ENCODE measurements at places on chromosomes 4 and X. TPM values are rescaled to one million over a fixed set of nuclear protein-coding genes. Genes with fewer than 3 reads are reported as not detected.

DNA sequence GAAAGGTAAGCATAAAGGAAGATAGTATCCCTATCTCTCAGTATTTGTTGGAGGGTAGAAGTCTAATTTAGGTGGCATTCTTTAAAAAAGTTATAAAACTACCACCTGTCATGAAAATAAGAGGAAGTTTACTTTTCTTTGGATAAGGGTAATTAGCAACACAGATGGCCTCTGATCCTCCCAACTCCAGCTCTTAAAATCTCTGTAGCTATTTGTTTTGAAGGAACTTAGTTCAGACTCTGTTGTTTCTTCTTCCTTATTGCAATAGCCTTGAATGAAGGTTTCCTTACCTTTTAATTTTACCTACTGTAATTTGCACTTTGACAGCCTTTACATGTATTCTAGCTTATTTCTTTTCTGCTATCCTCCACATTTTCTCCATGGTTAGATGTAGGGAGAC, 1261.3 kb downstream of the RAPGEF2 start:
- no peak for DNase-seq

- DNase-seq = no peak
Observed at GRCh38 chr4:56314207-56314915, 72.9 kb downstream of the AASDH start.

GRCh38 chr4:67765401-67765800, 11.2 kb upstream of the GNRHR start:
- DNase-seq = no peak

GRCh38 chr4:164402554-164402953, 351.4 kb upstream of the SMIM31 start:
- no peak for DNase-seq

- no peak for DNase-seq
Observed at GRCh38 chrX:133580625-133581024, 165.3 kb upstream of the GPC4 start.

DNA sequence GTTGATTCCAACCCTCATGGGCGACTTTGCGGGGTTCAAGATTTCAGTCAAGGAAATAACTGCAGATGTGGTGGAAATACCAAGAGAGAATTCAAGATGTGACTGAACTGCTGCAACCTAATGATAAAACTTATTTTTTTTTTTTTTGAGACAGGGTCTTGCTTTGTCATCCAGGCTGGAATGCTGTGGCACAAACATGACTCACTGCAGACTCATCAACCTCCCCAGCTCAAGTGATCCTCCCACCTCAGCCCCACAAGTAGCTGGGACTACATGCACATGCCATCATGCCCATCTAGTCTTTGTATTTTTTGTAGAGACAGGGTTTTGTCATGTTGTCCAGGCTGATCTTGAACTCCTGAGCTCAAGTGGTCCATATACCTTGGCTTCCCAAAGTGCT, 19.5 kb upstream of the WDFY3 start:
- DNase-seq = no peak

- no peak for DNase-seq
Observed at GRCh38 chr4:187070158-187070557, 346.5 kb upstream of the FAT1 start.

GRCh38 chr4:158845311-158846041, 76.7 kb downstream of the FNIP2 start:
- DNase-seq = no peak

- DNase-seq = no peak
Observed at GRCh38 chrX:119402588-119402987, 3.5 kb downstream of the SLC25A43 start.

DNA sequence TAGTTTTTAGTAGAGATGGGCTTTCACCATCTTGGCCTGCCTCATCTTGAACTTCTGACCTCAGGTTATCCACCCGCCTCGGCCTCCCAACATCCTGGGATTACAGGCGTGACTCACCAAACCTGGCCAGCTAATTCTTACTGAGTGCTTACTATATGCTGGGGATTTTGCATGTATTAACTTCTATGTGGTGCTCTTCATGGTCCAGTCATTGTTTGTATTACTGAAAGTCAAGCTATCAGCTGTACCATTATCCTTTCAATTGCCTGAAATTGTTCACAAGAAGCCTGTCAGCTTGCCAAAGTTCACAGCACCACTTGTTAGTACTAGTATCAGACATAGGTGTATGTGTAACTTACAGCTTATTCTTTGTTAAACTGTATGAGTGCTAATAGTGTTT, 1272.1 kb downstream of the ARAP2 start:
- no peak for DNase-seq

DNA sequence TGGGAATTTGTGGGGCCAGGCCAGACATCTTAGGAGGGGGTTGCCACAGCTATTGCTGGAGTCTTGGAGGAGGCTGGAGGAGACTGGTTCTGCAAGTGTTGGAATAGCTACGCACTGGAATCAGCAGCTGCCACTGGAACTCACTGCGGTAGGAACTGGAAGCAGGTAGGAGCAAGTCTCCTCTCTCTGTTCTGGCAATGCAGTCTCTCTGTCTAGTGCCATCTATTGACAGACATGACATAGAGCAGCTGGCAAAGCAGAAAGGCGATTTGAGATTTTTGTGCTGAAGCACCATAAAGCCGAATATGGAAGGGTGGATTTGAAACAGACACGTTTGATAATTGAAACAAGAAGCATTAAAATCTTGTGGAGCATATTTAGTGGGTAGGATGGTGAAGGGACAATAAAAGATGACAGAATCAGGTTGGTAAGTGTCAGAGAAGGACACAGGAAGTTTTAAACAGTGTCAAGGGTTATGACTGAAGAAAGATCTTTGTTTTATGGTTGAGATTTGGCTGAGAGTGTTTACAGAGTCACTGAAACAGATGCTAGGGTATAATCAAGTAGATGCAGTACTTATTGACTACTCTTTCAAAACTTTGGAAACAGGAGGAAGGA, 23.5 kb upstream of the SYNPO2 start:
- DNase-seq = peak; percentile 52

DNA sequence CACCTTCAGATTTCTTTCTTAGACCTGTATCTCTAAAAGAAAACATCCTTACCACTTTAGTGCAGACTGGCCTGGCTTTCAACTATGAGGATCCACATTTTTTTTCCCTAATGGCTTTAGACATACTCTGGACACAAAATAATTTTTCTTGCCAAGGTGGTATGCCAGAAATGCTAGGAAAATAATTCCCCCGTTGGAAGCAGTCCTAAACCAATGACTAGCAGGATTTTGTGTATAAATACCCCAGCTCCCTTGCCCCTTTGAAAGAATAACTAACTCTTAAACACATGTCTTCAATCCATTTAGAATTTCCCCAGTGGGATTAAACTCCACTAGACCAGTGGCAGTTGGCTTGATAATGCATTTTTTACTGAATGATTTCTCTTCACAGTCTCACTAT, 500.5 kb upstream of the FTHL17 start:
- no peak for DNase-seq

DNA sequence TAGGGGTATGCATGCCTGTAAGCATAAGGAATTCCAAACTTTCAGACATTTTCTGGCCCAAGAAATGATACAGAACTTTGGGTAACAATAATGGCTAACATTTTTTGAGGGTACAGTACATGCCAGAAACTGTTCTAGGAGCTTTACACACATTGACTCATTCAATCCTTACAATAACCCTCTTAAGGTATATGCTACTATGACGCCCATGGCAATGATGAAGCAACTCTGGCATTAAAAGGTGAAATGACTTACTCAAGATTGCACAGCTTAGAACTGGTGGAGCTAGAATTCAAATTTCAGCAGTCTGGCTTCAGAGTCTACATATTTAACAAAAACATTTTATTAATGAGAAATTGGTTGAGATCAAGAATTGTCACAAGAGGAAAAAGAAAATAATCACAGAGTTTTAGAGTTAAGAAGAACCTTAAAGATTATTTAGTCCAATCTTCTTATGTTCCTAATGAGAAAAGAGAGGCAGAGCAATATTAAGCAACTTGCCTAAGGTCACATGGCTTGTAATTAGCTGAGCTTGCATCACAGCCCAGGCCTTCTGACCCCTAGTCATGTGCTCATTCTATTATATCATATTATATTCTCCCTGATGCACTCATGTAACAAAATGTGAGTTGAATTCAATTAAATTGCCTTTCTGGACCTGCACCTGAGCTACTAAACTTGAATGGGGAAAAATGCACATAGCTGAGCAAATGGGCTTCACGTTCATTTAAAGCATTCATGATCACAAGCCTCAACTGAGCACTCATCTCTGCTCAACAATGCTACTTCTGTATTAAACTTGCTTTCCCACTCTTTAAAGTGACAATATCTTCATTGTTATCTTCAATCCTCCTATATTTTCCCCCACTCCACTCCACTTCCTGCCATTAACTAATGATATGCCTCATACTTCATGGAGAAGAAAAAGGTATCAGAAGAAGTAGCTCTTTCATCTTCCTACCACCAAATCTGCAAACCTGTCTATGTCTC, 73.2 kb downstream of the ENOX2 start:
- no peak for DNase-seq

GRCh38 chrX:130080791-130081367, 29.4 kb downstream of the ELF4 start:
- no peak for DNase-seq

GRCh38 chr4:157889788-157890187, 283.0 kb downstream of the GASK1B start:
- DNase-seq = no peak

DNA sequence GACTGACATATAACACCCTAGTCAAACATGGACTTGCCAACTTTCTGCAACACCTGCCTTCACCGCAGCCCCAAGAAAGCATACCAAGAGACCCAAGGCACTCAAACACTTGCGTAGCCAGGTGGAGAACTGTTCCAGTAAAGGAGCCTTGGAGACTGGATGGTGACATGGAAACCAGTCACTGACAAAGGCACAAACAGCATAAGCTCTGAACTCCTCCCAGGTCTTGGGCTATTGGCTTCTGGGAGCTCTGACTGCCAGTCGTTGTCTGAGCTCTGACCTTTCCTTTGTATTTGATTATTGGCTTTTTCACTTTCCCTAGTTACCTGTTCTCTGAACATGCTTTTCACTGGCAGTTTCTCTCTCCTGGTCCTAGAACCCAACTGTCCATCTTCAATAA, 38.3 kb downstream of the ARAP2 start:
- DNase-seq = no peak

- DNase-seq = no peak
Observed at GRCh38 chrX:152641256-152641875, 3.7 kb downstream of the GABRQ start.

GRCh38 chr4:77201343-77201742, 44.3 kb downstream of the CCNG2 start:
- no peak for DNase-seq

GRCh38 chr4:5710961-5711478, at the start of gene EVC:
TSS of gene EVC (plus strand) at chr4:5711201. CDS start at chr4:5711381, 180 bp downstream.
- peak; percentile 36 for DNase-seq

DNA sequence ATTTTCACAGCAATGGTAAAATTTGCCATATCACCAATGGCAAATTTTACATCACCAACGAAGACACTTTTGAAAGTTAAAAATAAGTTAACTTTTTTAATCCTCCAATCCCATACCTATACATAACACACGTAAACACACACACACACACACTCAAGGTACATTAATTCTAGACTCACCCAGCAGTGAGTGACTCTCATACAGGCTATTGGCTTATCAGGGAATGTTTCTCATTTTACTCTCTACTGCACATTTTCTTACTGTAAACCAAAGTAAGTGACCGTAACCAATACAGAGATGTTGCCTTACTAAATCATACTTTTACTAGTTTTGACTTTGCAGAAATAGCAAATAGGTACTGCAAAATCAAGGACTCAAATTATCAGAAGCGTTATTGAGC, 2.3 kb downstream of the VEGFC start:
- no peak for DNase-seq

DNA sequence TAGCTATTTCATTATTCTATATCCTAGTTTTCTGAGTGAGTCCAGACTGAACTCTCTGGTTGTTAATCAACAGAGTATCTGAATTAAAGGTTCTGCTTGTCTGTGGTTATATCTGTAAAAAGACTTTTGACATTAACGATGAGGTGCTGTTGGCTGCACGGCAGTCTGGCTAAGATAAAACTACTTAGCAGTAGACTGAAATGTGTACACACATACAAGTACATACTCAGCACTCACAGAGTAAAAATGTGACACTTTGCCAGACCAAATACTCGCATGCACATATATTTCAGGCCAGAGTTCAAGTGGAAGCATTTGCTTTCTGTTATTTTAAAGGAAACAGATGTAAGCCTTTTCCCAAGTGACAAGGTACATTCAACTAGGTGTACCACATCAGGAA, 80.5 kb downstream of the PRDM5 start:
- DNase-seq = no peak

DNA sequence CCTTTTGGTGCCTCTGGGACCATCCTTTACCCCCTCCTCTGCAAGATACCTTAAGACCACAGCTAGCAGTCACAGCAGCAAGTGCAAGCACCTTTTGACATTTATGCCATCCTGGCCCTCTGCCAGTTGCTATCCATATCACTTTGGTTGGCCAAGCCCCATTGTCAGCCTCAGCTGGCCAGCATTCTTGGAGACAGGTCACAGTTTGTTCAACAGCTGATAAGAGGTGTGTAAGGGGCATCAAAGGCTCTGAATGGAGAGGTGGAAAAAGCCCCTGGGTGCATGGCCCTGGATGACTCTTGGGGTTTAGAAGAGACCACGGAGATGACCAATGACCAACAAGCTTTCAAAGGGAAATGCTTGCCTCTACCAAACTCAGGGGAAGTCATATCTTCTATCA, 133.6 kb upstream of the MAMLD1 start:
- DNase-seq = no peak

- no peak for DNase-seq
Observed at GRCh38 chr4:13511101-13511500, 27.0 kb upstream of the RAB28 start.

The ABRAXAS1 gene
- 14.5 TPM for total RNA-seq

The NAA11 gene
- under 0.01 TPM for total RNA-seq

The SCD5 gene
- 10.8 TPM for total RNA-seq

The BGN gene
- total RNA-seq = not detected

The ASMT gene
- not detected for total RNA-seq

The ADGRG4 gene
- under 0.01 TPM for total RNA-seq

The NLGN3 gene
- total RNA-seq = 1.3 TPM

The USP27X gene
- 7.3 TPM for total RNA-seq

The TNIP3 gene
- not detected for total RNA-seq

The CFP gene
- 23.7 TPM for total RNA-seq

The XAGE3 gene
- total RNA-seq = not detected

The DGAT2L6 gene
- total RNA-seq = not detected

The IGFBP7 gene
- total RNA-seq = 117 TPM
